ENCODE measurements at places on chromosomes 6 and 20.
A peak's percentile ranks its signal among the peaks of the same experiment; 100 is the strongest.

- no peak for DNase-seq
Observed at GRCh38 chr6:107108201-107108890, 7.0 kb downstream of the BEND3 start.

DNA sequence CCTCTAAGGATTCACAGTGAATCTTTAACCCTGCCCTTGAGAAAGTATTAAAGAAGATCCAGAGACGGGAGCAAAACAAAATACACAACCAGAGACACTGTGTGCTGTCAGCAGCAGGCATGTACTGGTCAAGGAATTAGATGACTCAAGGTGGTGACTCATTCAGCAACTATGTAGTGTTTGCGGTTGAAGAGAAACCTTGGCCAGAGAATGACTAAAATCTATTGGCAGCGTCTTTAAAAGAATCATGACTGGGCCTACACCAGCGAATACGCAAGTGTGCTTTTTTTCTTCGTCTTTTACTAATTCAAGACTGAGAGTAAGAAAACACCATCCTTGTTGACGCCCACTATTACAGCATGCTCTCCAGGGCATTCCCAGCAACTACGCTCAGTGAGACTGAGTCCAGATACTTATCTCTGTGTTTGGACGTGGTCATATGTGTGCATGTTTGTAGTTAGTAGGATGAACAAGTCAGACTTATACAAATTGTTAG lies 72.4 kb upstream of the BACH2 start:
- DNase-seq, result peak; percentile 55

DNA sequence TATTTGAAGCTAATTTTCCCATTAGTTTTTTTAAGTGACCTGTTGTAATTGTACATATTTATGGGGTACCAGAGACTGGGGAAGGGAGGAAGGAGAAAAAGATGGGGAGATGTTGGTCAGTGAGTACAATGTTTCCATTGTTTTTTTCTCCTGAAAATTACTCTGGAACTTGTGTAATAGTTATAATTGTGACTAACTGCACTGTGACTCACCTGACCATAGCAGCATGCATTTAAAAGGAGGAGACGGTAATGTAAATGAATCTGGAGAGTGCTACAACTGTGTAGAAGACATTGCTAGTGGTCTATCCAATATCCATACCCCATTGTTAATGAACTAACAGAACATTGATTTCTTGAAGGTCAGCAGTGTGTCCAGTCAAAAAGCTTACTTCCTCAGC lies 133.4 kb downstream of the RFPL4B start:
- DNase-seq, result no peak

GRCh38 chr20:6641012-6641411 lies 126.5 kb upstream of the BMP2 start:
- DNase-seq, result no peak

- DNase-seq, result no peak
Observed at GRCh38 chr6:63114610-63115211, 96.6 kb upstream of the FKBP1C start.

DNA sequence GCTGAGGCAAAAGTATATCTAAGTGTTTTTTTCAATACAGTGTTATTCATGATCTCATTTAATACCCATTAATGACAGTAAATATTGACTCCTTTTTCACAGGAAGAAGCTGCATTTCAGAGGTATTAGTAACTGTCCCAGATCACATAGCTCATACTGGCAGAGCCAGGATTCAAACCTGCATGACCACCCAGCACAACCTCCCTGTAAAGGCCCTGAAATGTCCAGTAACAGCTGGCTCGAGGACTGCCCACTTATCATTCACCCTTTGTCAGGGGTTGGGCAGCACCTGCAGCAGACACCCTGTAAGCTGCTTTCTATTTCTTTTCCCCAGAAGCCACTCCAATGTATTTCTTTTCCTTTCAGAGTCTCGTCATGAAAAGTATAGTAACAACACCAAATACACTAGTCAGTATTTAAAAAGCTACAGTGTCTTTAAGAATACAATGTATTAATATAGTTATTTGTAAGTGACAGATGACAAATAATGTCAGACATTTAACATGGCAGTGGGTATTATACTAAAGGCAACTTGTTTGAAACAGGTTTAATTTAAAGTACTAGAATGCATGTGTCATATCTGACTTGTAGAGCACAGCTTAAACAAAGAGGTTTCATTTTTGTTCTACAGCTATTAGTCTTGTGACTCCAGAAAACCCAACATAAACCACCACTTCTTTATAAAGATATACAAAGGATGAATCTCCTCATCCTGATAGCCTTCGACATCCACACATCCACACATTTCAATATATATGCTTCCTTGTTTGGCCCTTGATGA lies 841.6 kb upstream of the GJE1 start:
- DNase-seq, result no peak

DNA sequence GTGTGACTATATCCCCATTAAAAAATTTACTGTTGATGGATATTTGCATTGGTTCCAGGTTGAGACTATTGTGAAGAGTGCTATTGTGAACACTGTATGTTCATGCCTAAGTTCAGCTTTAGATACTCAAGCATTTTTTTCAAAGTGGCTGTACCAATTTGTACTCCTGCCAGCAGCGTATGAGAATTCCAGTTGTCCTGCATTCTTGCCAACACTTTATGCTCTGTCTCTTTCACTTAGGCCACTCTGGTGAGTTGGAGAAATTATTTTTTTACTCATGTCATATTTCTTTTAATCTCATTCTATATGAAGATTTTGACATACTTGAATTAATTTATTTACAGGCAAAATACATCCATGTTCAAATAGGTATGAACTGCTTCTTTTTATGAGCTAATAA lies 76.2 kb downstream of the JAG1 start:
- no peak for DNase-seq

- no peak for DNase-seq
Observed at GRCh38 chr6:136656121-136656520, 105.9 kb upstream of the MAP7 start.

- no peak for DNase-seq
Observed at GRCh38 chr20:60583741-60584140, 625.5 kb downstream of the CDH26 start.

GRCh38 chr6:127737009-127737486 lies 160.1 kb downstream of the C6orf58 start:
- peak; percentile 66 for DNase-seq

- no peak for DNase-seq
Observed at GRCh38 chr6:165519316-165519715, 143.7 kb downstream of the PDE10A start.
